Effector CD4-positive, alpha-beta T cell (primary cell): ENCODE measurements at places on chromosomes 5 and 9.
A peak's percentile ranks its signal among the peaks of the same experiment; 100 is the strongest.

DNA sequence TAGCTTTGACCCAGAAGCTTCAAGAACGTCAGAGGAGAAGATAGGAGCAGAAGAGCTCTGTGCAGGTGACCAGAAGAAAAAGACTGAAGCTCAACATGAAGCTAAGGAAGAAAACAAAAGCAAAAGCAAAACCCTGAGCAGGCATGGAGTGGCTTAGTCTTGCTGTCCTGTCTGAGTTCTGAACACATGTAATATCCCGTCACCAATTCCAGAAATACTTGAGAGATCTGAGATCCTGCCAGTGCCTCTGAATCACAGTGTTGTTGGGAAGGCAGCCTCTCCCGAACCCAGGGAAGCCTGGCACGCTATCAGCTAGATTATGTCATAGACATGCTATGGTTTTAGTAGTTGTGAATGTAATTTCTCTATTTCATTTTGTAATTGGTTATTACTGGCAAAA lies 235.7 kb downstream of the ICE1 start:
- DNase-seq: no peak

- no peak for DNase-seq
Measured at GRCh38 chr5:82656341-82656761, 378.2 kb upstream of the RPS23 start.

GRCh38 chr9:122144836-122145591 lies 14.6 kb downstream of the NDUFA8 start:
- no peak for DNase-seq

- no peak for DNase-seq
Measured at GRCh38 chr5:176792655-176793342, 17.6 kb upstream of the UNC5A start.

GRCh38 chr5:89758146-89758545 lies 651.4 kb downstream of the CETN3 start:
- DNase-seq: no peak

DNA sequence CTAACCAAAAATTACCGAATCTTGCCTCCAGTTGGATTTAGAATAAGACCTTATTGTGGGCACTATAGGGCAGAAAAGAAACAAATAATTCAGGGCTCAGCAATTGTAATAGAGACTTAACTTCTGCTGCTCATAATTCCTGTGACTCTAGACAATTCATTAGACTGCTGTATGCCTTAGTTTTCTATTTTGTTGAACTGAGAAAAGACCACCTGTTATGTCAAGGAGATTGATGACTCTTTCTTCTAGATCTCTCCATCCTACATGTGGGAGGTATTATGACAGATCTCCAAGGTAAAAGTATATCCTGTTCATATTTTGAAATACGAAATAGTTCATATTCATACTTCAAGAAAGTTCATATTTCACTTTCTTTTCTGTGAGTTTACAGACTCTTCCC lies 605.1 kb downstream of the PSAT1 start:
- DNase-seq: no peak

- DNase-seq: no peak
Measured at GRCh38 chr9:122005597-122005996, 87.5 kb downstream of the TTLL11 start.

GRCh38 chr9:124359855-124360678 lies 55.2 kb downstream of the PSMB7 start:
- no peak for DNase-seq

- DNase-seq: peak; percentile 37
Measured at GRCh38 chr9:129624947-129625346, 1.0 kb upstream of the NTMT1 start.
